ENCODE measurements at places on chromosomes 7 and 10. TPM values are rescaled to one million over a fixed set of nuclear protein-coding genes. Genes with fewer than 3 reads are reported as not detected.

DNA sequence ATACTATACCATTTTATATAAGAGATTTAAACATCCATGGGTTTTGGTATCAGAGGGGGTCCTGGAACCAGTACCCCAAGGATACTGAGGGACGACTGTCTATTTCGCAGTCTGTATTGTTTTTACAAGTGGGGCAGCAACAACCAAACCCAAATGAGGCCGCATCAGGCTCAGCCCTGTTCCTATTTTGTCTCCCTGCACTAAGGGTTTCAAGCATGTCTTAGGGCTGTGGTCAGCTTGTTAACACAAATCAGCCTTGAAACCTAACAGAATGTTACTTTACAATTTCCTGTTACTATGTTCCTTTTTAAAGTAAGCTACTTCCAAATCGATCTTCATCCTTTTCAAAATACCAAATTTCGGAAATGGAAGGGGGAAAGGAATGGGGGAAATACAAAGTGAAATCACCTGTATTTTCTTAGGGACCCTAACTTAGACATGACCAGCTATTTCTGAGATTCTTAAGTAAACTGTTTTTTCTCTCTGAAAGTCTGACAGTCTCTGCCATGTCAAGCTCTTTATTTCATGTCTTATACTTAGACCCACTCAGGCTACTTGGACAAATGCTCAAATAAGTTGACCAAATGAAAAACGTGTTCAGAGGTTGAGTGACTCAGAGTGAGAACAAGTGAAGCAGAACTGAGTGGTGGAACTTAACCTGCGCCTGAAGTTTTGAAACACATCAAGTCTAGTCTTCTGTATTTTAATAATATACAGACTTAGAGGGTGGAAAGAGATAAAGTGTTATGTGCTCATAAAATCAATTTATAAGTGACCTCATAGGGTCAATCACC is 75.8 kb downstream of the C1GALT1 start:
- DNase-seq = no peak

GRCh38 chr7:131071786-131072504 is 255.7 kb upstream of the MKLN1 start:
- DNase-seq = no peak

GRCh38 chr10:78179886-78180705 is 146.4 kb downstream of the RPS24 start:
- DNase-seq = no peak

- DNase-seq = no peak
Observed at GRCh38 chr7:12731214-12731656, 43.8 kb downstream of the ARL4A start.

- peak; percentile 29 for DNase-seq
Observed at GRCh38 chr7:68014031-68014736, 1017.6 kb downstream of the TYW1 start.

The NUTM2A gene
- 3.1 TPM for total RNA-seq

Measured in mesothelial cell of epicardium (in vitro differentiated cells).